Kidney (tissue), 22 donors: ENCODE measurements at places on chromosomes 2 and 18.
A peak's percentile ranks its signal among the peaks of the same experiment; 100 is the strongest.

- no peak for DNase-seq
Measured at GRCh38 chr2:109257653-109258052, 128.6 kb downstream of the SH3RF3 start.

DNA sequence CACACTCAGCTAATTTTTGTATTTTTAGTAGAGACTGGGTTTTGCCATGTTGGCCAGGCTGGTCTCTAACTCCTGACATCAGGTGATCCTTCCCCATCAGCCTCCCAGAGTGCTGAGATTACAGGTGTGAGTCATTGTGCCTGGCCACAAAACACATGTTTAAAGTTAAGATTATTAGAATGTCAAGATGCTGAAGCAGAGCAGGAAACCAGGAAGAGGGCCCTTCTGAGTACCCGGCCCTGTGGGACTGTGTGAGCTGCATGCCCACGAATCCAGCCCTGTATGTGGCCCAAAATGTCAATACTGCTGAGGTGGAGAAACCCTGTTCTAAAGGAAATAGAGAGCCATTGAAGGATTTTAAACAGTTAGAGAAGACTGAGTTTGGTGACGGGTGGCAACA is 31.0 kb upstream of the REV1 start:
- DNase-seq, result no peak

DNA sequence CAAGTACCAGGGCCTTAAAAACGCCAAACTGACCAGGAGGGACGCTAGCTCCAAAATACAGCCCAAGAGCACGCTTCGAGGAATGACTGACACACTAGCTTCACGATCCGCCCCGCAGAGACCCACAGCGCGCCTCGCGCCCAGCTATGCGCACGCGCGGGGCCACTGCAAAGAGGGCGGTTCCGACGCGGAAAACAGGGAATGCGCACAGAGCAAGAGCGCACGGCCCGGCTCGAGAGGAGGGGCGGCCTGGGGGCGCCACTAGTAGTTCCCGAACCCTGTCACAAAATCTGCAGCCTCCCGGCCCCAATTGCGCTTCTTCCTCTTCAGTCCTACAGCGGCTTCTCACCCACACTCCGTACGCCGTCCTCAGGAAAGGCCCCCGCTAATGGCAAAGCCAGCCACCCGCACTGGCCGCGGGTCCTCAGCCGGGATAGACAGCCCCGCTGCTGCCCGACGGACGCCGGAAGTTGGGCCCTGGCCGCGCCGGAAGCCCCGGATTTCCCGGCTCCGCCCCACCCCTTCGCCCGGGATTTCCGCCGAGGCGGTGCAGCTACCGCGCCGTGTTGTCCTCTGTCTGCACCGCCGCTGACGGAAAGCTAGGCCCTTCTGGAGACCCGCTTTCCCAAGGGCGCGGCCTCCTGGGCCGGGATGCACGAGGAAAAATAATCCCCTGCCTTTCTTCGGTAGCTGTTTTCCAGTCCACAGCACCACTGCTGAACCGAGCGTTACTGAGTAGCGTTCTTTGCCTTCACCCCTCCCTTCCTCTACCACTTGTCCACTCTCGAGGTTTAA is at the start of gene HDHD2:
TSS of gene HDHD2 (minus strand) at position 472 of the 795 bp plus-strand sequence. CDS start 14,061 bp downstream, outside the sequence.
- DNase-seq, result peak; percentile 94

DNA sequence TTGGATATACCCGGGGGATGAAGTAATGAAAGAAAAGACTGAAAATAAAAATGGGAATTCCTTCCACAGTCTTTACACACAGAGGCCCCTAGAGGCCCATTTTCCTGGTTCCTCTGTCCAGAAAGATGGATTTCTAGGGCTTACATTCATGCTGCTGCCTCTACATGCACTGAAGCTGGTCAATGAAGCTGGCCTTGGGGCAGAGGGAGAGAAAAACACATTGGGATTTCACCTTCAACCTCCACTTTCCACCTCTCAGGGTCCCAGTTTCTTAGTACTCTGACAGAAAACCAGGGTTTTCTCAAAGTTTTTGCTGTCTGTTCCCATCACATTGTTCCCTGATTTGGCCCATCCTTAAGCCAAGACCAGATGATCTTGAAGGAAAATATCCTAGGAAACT is 154.6 kb upstream of the ZSWIM2 start:
- DNase-seq, result no peak

DNA sequence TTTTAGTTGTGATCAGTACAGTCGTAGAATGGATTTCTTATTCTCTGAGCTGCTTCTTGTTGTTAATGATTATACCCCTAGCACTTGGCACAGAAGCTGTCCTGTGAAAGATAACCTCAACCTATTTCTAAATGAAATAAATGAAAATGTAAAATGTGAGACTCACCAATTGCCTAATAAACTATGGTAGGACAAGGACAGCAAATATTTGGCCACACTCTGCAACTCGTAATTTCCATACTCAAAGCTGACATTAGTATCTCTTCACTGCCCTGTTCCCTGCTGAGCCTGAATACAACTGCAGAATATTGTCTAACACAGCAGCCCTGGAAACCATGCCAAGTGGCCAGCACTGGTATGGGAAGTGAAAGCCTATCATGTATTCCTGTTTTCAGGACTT is 34.5 kb downstream of the TMEM182 start:
- no peak for DNase-seq

- peak; percentile 76 for DNase-seq
Measured at GRCh38 chr2:98833172-98833916, 102.4 kb upstream of the MGAT4A start.

DNA sequence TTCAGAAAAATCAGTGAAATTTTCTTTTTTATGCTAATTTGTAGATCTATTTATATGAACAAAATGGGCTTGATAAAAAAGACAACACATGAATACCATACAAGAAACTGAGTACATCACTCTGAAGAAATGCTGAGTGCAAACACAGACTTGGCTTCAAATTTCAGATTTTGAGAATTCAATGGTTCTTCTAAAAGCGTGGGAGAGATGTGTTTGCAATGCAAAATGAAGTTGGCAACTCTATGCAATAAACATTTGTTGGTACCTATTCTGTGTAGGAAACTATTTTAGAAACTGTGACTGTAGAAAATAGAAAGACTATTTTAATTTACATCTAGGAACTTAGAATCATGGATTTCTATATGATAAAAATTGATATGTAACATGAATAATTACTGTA is 1834.1 kb upstream of the CELF4 start:
- no peak for DNase-seq

DNA sequence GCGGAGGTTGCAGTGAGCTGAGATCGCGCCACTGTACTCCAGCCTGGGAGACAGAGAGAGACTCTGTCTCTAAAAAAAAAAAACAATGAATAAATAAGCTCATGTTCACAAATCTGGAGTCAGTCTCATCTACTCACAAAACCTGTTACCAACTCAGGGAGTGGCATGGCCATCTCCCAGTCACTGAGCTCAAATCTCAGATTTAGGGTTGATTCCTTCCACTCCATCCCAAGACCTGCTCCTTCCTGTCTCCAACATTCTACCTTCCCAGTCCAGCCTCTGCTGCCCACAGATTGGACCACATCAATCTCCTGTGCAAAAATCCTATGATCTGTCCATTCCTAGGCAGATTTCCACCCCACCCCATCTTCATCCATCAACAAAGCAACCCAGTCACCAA is 1.6 kb downstream of the STAT1 start:
- DNase-seq, result no peak

DNA sequence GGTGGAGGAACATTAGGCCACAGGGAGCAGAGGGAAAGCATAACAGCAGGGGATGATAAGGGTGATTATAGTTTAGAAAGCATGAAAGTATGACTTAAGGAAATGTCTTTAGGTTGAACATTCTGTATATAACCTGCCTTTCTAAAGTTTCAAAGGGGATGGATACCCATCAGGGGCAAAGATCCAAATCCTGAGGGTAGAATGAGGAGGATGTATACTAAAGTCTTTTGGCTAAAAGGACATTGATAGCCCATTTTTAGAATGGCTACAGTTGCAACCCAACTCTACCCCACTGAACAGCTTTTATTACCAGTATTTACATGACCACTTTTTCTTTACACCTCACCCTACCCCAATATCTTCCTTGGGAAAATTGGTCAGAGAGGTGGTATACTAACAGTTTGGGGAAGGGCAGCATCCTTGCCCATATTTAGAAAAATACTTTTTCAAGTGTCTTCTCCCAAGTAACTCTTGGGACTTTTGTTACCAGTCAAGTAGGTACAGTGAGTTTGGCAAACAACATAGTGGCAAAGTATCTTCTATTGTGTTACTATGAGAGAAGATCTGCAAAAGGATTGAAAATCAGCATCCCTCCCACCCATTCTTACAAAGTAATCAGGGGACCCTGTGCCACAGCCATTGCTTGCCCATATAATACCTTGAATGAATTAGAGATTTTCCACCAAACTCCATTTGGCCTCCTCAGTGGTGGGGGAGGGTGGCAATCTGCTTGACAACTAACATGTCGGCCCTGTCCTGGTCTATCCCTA is 8.3 kb downstream of the MAT2A start:
- DNase-seq, result no peak

DNA sequence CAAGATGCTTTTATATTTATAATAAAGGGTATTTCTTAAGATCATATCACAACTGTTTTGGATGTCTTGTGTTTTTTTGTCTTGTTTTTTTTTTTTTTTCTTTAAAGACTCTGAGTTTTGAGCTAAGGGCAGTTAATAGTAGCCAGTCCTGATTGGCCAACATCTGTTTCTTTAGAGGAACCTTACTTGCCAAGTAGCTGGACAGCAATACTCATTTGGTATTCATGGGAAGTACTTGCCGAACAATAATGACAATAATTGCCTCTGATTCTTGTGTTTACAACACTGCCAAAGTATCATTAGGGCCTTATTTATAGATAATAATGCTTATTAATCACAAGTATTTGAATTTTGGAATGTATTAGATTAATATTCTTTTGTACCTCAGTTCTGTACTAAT is 17.1 kb upstream of the POU3F3 start:
- no peak for DNase-seq
